ENCODE measurements at places on chromosomes 4 and X. TPM values are rescaled to one million over a fixed set of nuclear protein-coding genes. Genes with fewer than 3 reads are reported as not detected.

GRCh38 chr4:42641656-42642055 is 15.2 kb downstream of the ATP8A1 start:
- no peak for DNase-seq
- H3K36me3 ChIP-seq, result no peaks in the 10 kb centered on the region
- H3K27ac ChIP-seq, result no peak overlapping the region
- no peaks in the 10 kb centered on the region for H3K27me3 ChIP-seq

GRCh38 chrX:70096052-70096451 is 33.8 kb downstream of the OTUD6A start:
- no peak for DNase-seq
- no peaks in the 10 kb centered on the region for H3K4me1 ChIP-seq

- no peak for DNase-seq
- peaks cover 7% of the 10 kb centered on the region for H3K4me1 ChIP-seq
- H3K4me3 ChIP-seq, result no peak overlapping the region
- H3K36me3 ChIP-seq, result no peaks in the 10 kb centered on the region
- no peaks in the 10 kb centered on the region for H3K27me3 ChIP-seq
These were observed 172.0 kb upstream of the KLF3 start for GRCh38 chr4:38491854-38492478.

- H3K4me1 ChIP-seq, result peaks cover 21% of the 10 kb centered on the region
- DNase-seq, result no peak
- H3K4me3 ChIP-seq, result no peak overlapping the region
- no peaks in the 10 kb centered on the region for H3K36me3 ChIP-seq
These were observed 8.8 kb downstream of the PPARGC1A start for GRCh38 chr4:23881052-23881501.

- no peak for DNase-seq
- no peak overlapping the region for H3K4me3 ChIP-seq
- H3K27ac ChIP-seq, result no peak overlapping the region
These were observed 308.1 kb upstream of the GATB start for GRCh38 chr4:152068866-152069265.

DNA sequence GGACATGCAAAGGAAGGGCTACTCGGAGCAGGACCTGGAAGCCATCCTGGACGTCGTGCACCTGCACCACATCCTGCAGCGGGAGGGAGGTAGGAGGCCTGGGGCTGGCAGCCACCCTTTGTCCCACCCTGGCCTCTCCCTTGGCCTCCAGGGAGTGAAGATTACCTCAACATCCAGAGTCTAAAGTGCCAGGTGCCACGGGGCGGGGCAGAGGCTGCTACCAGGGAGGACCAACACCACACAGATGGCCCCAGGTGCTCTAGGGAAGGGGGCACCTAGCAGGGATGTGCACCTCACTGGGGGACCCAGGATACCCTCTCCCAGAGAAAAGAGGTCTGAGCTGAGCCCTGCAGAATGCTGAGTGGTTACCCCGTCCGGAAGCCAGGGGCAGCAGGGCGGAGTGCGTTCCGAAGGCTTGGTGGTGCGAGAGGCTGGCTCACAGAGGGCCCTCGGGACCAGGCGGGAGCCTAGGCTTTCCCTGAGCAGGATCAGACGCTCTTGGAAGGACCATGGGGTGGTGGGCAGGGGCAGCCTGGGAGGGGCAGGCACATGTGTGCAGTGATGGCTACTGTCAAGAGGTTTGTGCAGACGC is 16.1 kb downstream of the ABCD1 start:
- H3K27me3 ChIP-seq, result no peaks in the 10 kb centered on the region
- DNase-seq, result no peak
- H3K4me1 ChIP-seq, result no peaks in the 10 kb centered on the region
- H3K4me3 ChIP-seq, result no peak overlapping the region

- H3K4me3 ChIP-seq, result no peak overlapping the region
- no peak for DNase-seq
- H3K4me1 ChIP-seq, result no peaks in the 10 kb centered on the region
- no peak overlapping the region for H3K27ac ChIP-seq
These were observed 58.0 kb upstream of the XIAP start for GRCh38 chrX:123801901-123802300.

GRCh38 chr4:10437735-10438134 is 19.5 kb downstream of the ZNF518B start:
- H3K36me3 ChIP-seq, result no peaks in the 10 kb centered on the region
- no peak overlapping the region for H3K27ac ChIP-seq
- no peak overlapping the region for H3K4me3 ChIP-seq
- no peaks in the 10 kb centered on the region for H3K4me1 ChIP-seq

DNA sequence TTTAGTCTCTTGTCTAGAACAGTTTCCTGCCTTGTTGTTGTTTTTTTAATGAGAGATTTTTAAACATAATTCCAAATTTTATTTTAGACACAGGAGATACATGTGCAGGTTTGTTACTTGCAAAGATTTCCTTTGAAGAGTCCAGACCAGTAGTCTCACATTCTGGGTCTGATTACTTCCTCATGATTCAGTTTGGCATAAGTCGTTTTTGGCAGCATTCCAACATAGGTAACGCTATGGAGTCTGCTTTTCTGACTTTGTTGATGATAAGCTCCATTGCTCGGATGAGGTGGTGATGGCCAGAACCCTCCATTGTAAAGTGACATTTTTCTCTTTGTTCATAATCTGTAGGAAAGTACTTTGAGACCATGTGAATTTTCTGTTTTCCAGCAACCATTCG is 74.7 kb downstream of the CLCN4 start:
- H3K27ac ChIP-seq, result no peak overlapping the region
- DNase-seq, result no peak
- no peaks in the 10 kb centered on the region for H3K36me3 ChIP-seq
- H3K4me1 ChIP-seq, result no peaks in the 10 kb centered on the region

DNA sequence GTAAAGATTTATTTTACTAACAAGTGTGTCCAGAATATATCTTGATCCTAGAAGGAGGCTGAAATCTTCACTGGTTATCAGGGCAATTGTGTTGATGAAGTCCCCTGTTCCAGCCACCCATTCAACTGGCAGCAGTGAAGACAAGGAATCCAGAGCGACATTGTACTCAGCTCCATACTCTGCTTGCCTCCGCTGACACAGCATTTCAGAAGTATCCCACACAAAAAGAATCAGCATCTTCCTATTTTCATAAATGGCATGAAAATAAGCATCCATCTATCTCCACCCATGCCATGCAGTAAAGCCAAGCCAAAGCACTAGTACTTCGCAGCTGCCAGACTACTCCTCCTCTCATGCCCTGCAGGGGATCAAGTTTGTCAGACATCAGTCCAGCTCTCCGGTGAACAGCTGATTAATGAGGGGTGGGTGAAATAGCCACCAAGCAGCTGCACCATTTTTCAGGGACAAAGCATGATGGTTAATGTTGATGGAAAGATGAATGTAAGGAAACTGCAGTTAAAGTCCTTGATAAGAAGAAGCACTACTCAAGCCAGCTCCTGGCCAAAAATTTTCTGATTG is 54.0 kb downstream of the COL25A1 start:
- no peaks in the 10 kb centered on the region for H3K36me3 ChIP-seq
- no peaks in the 10 kb centered on the region for H3K27me3 ChIP-seq
- H3K27ac ChIP-seq, result no peak overlapping the region

- DNase-seq, result no peak
- H3K27me3 ChIP-seq, result peaks cover 10% of the 10 kb centered on the region
- H3K4me1 ChIP-seq, result peaks cover 23% of the 10 kb centered on the region
These were observed 3.2 kb downstream of the DGKQ start for GRCh38 chr4:970046-970745.

GRCh38 chr4:25592736-25593135 is 62.9 kb upstream of the SLC34A2 start:
- H3K27me3 ChIP-seq, result no peaks in the 10 kb centered on the region
- H3K4me1 ChIP-seq, result no peaks in the 10 kb centered on the region
- no peak for DNase-seq
- no peak overlapping the region for H3K4me3 ChIP-seq
- no peak overlapping the region for H3K27ac ChIP-seq

DNA sequence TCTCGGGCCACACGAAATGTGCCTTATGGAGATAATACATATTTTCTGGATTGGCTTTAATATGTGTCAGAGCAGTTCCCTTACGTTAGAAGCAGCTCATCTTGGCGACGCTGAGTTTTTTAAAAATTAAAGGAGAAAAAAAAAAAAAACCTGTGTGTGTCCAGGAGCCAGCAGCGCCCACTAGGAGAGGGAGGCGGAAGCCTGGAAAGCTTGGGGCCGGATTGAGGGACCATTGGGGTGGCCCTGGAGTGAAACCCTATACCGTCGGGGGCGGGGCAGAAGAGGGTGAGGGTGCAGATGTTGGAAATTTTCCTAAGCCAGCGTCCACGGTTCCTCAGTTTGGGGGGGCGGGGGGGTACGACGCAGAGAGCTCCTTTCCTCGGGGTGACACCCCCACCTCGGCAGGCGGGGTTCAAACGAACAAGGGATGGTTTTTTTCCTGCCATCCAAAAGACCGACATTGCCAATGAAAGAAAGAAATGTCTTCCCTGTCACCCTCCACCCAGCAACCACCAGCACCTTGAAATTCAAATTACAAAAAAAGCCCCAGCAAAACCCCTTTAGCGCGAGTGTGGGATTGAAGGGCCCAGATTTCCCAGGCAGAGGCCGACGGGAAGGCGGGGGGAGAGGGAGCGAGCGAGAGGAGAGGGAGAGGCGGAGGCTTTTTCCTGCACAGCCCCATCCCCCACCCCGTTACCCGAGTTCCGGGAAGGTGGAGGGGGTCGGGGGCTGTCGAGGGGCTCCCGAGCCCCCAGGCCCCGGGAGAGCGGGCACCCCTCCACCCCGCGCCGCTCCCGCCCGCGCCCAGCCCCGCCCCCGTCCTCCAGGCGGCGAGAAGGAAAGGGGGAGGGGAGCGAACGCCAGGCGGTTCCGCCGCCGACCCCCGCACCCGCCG is 859 bp downstream of the SMARCA1 start:
- H3K36me3 ChIP-seq, result no peaks in the 10 kb centered on the region
- H3K4me1 ChIP-seq, result peaks cover 13% of the 10 kb centered on the region
- peak; percentile 56 for DNase-seq
- peak overlapping the region; percentile 93 for H3K27ac ChIP-seq
- no peaks in the 10 kb centered on the region for H3K27me3 ChIP-seq
- H3K4me3 ChIP-seq, result peak overlapping the region; percentile 80

DNA sequence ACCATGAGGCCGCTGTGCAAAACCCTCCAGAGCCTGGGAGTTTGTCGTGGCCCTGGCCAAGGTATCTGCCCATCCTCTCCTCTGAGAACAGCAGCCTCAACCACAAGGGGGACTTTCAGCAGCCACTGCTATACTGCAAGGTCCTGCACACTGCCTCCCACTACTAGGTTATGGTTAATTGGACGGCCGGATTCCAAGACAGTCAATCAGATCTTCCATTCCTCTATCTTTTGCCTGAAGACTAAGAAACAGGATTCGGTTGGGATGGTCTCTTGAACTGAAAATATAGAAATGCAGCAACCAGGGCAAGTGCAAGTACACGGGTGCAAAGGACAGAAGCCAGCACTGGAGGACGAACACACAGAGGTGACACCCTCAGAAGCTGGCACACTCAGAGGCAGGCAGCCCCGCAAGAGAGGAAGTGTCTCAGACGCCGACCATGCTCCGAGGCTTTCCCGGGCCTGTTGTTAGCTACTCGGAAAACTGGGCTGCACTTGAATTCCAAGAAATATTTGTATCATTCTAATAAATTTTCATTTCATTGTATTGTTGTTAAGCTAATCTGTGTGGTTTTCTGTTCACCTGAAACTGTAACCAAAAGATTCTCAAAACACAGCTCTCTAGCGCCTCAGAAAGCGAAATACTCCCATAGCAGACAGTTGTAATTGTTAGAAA is 63.3 kb downstream of the AFAP1 start:
- H3K36me3 ChIP-seq, result no peaks in the 10 kb centered on the region
- no peak for DNase-seq
- H3K4me1 ChIP-seq, result peaks cover 61% of the 10 kb centered on the region

GRCh38 chr4:129371926-129372325 is 276.0 kb downstream of the C4orf33 start:
- H3K27me3 ChIP-seq, result no peaks in the 10 kb centered on the region
- no peak for DNase-seq
- no peaks in the 10 kb centered on the region for H3K36me3 ChIP-seq
- H3K27ac ChIP-seq, result no peak overlapping the region
- H3K4me1 ChIP-seq, result no peaks in the 10 kb centered on the region

DNA sequence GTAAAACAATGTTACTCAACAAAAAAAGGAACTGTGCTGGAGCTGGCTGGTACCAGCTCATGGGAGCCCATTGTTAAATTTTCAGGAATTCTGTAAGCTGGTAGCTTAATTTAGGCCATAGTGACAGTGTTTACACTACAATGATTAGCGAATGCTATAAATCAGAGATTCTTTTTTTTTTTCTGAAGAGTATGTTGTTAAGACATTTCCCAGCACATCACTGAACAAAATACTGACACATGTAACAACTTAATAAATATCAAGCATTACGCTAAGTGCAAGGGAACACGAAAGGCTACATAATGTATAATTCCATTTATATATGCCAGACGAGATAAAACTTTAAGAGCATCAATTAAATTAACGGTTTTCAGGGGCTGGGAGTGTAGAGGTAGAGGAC is 4.4 kb downstream of the WDFY3 start:
- H3K4me1 ChIP-seq, result peaks cover 53% of the 10 kb centered on the region
- H3K4me3 ChIP-seq, result no peak overlapping the region
- no peaks in the 10 kb centered on the region for H3K36me3 ChIP-seq
- no peaks in the 10 kb centered on the region for H3K27me3 ChIP-seq
- H3K27ac ChIP-seq, result no peak overlapping the region

GRCh38 chrX:25034889-25035288 is 19.1 kb upstream of the ARX start:
- H3K4me3 ChIP-seq, result no peak overlapping the region
- no peak overlapping the region for H3K27ac ChIP-seq
- no peaks in the 10 kb centered on the region for H3K4me1 ChIP-seq
- no peak for DNase-seq
- H3K36me3 ChIP-seq, result no peaks in the 10 kb centered on the region

GRCh38 chr4:183177001-183177400 is 77.9 kb downstream of the WWC2 start:
- H3K36me3 ChIP-seq, result no peaks in the 10 kb centered on the region
- no peak overlapping the region for H3K27ac ChIP-seq
- no peaks in the 10 kb centered on the region for H3K27me3 ChIP-seq
- H3K4me1 ChIP-seq, result peaks cover 57% of the 10 kb centered on the region

- H3K4me1 ChIP-seq, result no peaks in the 10 kb centered on the region
- no peaks in the 10 kb centered on the region for H3K27me3 ChIP-seq
- H3K36me3 ChIP-seq, result no peaks in the 10 kb centered on the region
- no peak overlapping the region for H3K27ac ChIP-seq
- H3K4me3 ChIP-seq, result no peak overlapping the region
These were observed 219.5 kb downstream of the TMEM47 start for GRCh38 chrX:34437586-34437985.

Gene HMX1
- total RNA-seq, result not detected

Gene FGB
- not detected for total RNA-seq

Gene ODAPH
- total RNA-seq, result not detected

Gene CSAG2
- total RNA-seq, result not detected

Gene HS3ST1
- 0.27 TPM for total RNA-seq

Gene MTMR8
- 0.66 TPM for total RNA-seq

Gene UTP3
- total RNA-seq, result 16.7 TPM

Gene ARHGAP36
- total RNA-seq, result not detected

Gene SPANXB1
- not detected for total RNA-seq

Gene MAP7D2
- 0.25 TPM for total RNA-seq

Gene PNCK
- total RNA-seq, result 5.0 TPM

Measured in heart right ventricle (tissue), 16 donors.